ENCODE measurements at places on chromosomes 2 and 18.

GRCh38 chr18:9740071-9740470, 32.0 kb downstream of the RAB31 start:
- no peak for DNase-seq

- DNase-seq, result no peak
Measured at GRCh38 chr18:38663682-38664081, 1098.1 kb upstream of the CELF4 start.

GRCh38 chr2:237935740-237936452, 30.9 kb upstream of the UBE2F start:
- no peak for DNase-seq

- DNase-seq, result no peak
Measured at GRCh38 chr2:196224756-196225155, 53.4 kb upstream of the STK17B start.

- no peak for DNase-seq
Measured at GRCh38 chr2:25824718-25825117, 53.6 kb downstream of the ASXL2 start.

GRCh38 chr2:236557306-236558030, 12.2 kb upstream of the ACKR3 start:
- no peak for DNase-seq

Data from NCI-H2029 treated with DMSO at 0.1 percent for 48 hours (cell line).